Stimulated activated CD4-positive, alpha-beta T cell treated with anti-CD3 and anti-CD28 coated beads, Interleukin-1b, Interleukin-23, amount 100 ng/mL, for 1 hour (primary cell): ENCODE measurements at places on chromosomes 4 and X.

DNA sequence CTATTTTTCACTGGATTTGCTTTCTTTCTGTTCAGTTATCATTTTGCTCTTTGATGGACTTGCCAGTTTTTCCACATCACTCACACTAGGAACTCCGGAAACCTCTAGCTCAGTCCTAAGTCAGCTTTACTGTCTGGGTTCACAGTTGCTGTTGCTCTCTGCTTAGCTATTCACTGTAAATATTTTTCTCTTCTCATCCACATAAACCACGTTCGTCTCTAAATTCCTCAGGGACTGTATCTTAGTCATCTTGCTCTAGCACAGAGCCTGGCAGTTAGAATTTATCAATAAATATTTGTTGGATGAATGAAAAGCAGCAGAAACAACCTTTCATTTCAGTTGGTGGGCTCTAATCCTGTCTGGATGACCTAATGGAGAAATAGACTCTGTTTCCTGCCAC lies 119.4 kb upstream of the DMD start:
- DNase-seq: no peak

DNA sequence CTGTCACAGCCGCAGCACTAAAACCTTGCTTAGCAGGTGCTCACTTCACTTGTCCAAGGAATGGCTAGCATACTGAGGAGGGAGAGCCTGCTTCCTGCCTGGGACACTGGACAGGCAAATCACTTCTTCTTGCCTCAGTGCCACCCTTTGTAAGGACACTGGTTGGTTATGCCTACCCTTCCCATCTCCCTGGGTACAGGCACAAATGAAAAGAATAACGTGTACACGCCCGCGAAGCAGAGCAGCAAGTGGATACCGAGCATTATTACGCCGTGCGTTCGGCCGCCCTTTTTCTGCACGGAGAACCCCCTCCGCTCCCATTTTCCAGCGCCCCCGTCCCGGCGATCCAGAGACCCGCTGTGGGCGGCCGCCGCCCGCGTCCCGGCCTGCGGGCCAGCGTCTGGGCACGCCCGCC lies 338 bp upstream of the KLHL2 start:
- DNase-seq: no peak

DNA sequence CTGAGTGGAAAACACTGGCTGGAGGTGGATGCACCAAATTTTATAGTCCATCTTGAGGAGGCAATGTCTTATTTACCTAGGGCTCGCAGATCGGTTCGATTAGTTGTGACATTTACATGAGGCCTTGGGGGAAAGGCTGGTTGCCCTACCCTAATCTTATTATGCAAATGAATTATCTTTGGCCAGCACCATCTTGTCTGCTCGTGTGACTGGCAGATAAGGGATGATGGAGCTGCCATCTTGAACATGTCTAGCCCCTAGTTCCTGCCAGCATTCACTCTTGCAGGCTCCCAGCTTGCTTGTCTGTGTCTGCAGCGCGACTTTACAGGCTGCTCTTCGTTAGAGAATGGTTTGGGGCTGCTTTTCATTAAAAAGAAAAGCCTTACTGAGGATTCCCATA lies 61.9 kb downstream of the SEC24B start:
- DNase-seq: no peak

GRCh38 chrX:11172415-11172814 lies 61.3 kb downstream of the HCCS start:
- DNase-seq: no peak

GRCh38 chr4:61079976-61080375 lies 120.2 kb upstream of the ADGRL3 start:
- no peak for DNase-seq

GRCh38 chr4:90219822-90220221 lies 92.6 kb downstream of the CCSER1 start:
- no peak for DNase-seq

- no peak for DNase-seq
Measured at GRCh38 chr4:108850219-108850649, 87.4 kb upstream of the ETNPPL start.

DNA sequence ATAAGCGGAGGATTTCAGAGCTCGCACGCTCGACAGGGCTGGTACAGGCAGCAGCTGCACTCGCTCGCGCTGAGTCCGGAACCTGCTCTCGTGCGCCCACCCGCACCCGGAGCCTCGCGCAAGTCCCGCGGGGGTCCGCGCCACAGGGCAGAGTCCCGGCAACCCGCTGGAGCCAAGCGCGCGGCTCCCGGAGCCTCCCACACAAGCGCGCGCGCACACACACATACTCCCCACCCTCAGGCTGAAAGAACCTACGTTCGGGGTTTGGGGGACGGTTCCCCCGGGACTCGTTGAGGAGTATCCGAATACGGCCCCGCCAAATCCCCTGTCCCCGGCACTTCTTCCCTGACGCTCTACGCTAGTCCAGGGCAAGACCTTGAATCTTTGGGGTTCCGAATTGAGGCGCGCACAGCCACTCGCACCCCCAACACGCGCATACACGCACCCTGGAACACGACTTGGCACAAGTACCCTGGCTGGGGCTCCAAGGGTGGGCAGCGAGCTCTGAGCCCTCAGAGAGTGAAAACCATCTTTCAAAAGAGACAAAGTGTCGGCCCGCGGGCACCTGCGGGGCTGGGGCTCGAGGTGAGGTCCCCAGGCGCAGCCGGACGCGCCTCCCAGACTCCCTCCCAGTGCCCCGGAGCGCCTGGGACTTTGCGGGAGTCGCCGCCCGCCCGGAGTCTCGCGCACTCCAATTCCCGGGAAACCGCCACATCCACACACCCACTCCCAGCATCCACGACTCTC lies 952 bp downstream of the ANOS1 start:
- DNase-seq: no peak

DNA sequence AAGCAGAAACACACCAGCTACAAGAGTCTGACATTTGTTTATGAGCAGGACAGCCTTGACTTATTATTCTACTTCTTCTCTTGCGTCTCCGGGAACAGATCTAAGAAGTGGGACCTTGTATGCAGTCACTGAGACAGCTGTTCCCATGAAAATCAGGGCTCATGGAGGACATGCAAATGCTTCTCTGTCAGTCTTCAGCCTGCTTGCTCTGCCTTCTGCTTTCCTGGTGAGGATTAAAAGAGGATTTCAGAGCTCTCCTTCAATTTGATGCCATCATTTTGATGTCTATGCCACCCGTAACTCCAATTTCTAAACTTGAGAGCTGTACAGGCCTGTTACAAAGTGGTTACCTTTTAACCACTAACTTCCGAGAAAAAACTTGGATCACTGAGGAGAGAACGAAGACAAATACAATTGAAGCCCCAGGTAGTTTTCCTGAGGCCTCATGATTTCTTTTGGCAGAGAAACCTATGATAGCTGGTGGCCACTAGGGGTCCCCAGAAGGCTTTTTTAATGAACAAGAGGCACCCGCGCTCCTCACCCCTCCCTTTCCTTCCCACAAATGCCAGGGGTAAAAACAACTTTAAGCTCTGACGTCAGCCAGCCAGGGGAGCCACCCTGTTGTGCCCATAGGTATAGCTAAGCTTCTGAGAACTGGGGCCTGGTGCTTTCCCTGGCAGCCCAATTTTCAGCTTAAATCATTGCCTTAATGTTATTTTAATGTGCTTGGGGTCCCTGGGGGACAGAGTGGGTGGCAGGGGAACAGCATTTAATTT lies 97.0 kb downstream of the DDIT4L start:
- peak; percentile 75 for DNase-seq

DNA sequence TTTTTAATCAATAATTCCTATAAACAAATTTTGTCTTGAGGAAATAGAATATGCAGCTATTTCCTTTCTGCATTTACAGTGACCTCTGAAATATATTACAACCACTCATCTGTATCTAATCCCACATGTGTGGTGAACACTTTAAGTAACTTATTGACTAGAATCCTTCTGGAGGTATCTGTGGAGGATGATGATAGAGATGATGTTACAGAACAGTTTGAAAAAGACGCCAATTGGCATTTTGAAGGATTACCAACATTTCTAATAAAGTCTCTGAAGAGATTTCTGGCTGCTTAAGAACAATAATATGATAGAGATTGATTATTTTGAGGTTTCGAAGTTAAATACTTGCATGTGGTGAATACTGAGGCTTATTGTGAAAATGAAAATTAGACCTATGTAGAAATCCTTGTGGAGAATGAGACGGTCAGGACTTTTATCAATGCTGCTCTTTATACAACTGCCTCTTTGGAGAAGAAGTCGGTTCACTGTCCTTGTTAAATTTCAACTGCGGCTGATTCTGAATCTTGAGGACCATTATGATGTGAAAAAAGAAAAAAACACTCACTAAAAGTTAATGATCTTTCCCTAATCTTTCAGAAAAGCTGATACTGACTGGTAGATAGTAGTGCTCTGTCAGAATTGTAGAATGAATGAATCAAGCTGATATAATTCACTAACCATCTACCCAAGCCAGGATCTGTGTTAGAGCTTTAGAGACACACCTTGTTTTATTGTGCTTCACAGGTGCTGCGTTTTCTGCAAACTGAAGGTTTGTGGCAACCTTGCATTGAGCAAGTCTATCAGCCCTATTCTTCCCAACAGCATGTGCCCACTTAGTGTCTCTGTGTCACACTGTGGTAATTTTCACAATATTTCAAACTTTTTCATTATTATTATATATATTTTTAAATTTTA lies 204.7 kb downstream of the SPRY1 start:
- no peak for DNase-seq

- no peak for DNase-seq
Measured at GRCh38 chrX:63657821-63658220, 127.2 kb downstream of the ARHGEF9 start.

GRCh38 chr4:136651278-136651667 lies 881.0 kb downstream of the PCDH18 start:
- no peak for DNase-seq

DNA sequence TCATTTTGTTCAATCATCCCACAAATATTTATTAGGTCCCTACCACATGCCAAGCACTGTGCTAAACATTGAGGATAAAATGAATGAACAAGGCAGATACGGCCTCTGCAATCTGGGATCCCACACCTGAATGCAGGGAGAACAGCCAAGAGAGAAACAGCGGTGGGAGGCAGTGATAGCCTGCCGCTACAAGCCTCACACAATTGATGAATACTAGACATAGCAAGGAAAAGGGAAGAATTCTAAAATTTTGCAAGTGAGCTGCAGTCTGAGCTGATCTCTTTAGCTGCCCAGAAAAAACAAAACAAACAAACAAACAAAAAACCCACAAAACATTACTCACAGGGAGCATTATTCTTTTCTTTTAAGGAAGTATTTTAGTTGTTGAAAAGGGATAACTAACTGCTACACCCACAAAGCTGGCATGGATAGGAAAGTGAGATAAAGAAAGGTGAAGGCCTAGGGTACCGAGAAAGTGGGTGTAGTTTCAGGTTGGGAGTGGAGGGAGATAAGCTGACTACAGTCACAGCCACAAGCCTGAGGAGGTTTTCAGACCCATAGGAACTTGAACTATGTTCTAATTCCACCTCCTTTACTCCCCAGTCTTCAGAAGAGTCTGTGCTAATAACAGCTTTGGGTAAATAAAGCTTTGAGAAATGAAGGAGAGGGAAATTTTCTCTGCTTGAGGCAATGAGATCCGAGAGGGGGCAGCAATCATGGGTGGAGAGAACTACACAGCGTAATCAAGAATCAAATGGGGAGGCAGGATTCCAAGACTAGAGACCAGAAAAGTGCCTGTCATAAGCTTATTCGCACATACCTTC lies 85.4 kb downstream of the SH3RF1 start:
- DNase-seq: no peak

DNA sequence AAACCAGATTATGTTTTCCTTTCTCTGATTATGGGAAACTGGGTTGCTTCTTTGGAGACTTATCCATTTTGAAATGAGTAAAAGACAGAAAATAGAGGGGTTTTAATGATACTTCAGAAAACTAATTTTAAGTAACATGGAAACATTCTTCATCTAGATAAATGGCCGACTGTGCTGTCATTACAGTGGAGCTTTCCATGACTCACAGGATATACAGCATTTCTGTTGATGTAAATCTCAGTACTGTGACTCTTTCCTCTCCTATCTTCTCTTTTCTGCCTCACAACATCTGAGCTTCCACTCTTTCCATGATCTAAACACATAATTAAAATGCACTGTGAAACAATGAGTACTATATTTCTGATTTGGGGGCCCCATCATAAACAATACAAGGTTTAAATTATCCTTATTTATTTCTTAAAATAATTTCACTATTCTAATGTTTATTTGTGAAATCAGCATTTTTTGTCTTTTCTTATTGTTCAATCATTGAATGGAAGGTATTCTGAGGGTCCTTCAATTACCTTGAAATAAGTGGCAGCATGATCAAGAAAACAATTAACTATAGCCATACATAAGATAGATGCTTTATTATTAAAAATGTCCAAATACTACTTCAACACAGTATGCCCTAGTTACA lies 19.3 kb downstream of the SEC24D start:
- no peak for DNase-seq

- DNase-seq: no peak
Measured at GRCh38 chr4:146243141-146243882, 29.0 kb downstream of the REELD1 start.

GRCh38 chrX:149641835-149642234 lies 10.2 kb upstream of the TMEM185A start:
- DNase-seq: no peak

- no peak for DNase-seq
Measured at GRCh38 chrX:45622042-45622423, 421.4 kb upstream of the DIPK2B start.

DNA sequence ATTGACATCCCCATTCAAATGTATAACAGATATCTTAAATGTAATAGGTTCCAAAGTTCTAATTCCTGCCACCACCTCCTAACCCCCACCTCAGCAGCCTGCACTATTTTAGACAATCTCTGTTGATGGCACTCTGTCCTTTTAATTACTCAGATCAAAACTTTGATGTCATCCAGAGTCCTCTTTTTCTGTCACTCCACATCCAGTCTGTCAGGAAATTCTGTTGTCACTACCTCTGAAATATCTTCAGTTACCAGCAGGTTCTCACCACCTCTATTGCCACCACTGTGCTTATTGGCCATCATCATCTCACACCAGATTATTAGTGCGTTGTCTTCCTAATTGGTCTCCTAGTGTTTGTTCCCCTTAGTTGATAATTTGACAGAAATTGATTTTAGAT lies 76.2 kb downstream of the PTPN13 start:
- no peak for DNase-seq

- no peak for DNase-seq
Measured at GRCh38 chrX:57651169-57651919, 28.7 kb downstream of the NLRP2B start.

DNA sequence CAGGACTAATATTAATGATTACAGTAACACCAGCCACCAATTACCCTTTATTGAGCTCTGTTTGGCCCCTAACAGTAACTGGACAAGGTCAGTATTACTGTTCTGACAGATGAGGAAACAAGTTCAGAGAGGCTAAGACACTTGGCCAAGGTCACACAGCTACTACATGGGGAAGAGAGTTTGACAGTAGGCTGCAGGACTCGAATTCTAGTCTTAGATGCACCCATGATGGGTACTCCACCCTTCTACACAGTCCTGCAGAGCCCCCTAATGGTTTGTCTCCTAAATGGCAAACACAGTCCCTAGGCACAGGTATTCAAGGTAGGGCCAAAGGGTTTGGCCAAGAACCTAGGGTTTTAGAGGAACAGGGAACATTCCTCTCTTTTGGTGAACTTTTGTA lies 93.9 kb downstream of the NSUN7 start:
- DNase-seq: no peak
